ENCODE measurements at places on chromosomes 4 and X.
A peak's percentile ranks its signal among the peaks of the same experiment; 100 is the strongest.

GRCh38 chrX:150767475-150768131 lies 74.4 kb downstream of the MTMR1 start:
- DNase-seq: no peak

DNA sequence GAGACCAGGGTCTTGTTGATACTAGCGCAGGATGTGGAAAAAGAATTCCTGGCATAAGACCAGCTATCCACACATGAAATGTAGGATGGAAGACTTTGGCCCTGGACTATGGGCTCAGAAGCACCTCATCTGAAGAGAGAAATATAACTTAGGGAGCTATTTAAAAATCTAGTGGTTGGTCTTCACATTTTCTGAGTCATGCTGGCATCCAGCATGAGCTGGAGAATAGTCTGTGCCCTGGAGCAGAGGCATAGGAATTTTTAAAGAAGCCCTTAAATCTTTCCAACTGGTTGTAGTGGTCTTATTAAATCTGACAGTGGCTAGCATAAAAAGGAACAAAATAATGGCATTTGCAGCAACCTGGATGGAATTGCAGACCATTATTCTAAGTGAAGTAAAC lies 86.3 kb downstream of the SMARCA5 start:
- DNase-seq: no peak

GRCh38 chr4:82458729-82459128 lies 28.3 kb downstream of the ENOPH1 start:
- DNase-seq: no peak

GRCh38 chr4:95377366-95377900 lies 171.3 kb downstream of the UNC5C start:
- DNase-seq: no peak

- no peak for DNase-seq
Measured at GRCh38 chr4:170270628-170271027, 180.9 kb upstream of the AADAT start.

GRCh38 chrX:43744284-43744683 lies 88.2 kb downstream of the MAOA start:
- no peak for DNase-seq

DNA sequence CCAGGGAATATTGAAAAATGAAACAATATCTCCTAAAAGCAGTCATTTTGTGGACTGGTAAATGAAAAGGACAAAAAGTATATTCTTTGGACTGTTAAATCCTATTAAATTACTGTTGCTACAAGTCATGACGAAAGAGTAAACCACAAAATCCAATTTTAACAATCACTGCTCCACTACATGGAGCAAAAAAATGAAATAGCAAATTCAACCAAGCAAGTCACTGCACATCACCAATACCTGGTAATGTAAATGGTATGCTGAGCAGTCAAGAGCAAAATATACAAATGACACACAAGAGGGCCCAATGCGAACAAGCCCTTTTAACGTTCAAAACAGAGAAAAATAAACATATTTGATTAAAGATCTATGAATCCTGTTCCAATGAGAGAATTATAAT lies 126.2 kb downstream of the KLHL13 start:
- DNase-seq: no peak

DNA sequence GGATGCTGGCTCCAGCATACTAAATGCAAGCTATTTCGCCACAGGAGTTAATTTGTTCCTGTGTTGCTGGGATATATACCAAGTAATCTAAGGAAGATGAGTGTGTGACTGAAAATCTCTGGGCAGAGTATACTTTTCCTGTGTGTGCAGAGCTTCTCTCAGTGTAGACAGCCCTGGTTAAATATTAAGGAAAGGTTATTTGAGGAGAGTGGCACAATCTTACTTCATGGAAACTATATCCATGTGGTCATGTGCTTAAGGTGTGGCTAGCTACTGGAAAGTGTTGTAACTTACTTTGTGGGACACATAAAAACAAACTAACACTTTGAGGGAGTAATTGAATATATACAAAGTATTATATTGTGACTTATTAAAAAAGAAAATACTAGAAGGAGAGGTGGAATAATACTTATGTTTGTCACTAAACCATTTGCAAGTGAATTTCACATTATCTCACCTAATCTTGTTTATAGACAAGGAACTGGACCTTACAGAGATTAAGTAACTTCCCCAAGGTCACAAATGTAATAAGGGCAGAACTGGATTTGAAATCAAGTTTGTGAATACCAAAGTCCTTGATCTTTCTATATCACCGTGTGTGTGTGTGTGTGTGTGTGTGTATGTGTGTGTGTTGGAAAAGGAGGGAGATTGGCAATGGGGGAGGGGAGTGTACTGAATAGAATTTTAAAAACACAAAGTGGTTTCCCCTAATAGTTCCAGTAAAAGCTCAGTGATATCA lies 408.2 kb upstream of the NR3C2 start:
- DNase-seq: no peak

DNA sequence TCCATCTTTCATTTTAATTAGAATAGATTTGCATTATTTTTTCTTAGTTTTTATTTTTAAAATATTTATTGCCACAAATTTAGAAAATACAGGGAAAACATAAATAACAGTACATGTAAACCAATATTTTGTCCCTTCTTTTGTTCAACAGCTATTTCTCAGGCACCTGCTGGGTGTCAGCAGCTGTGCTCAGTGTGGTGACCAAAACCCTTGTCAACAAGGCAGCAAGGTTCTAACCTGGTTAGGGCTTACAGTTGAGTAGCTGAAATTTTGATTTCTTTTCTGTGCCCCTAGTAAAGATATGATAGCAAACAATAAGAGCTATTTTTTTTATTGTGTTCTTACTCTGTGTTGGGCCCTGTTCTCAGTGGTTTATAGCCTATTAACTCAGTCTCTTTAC lies 128.1 kb downstream of the PTTG2 start:
- no peak for DNase-seq

DNA sequence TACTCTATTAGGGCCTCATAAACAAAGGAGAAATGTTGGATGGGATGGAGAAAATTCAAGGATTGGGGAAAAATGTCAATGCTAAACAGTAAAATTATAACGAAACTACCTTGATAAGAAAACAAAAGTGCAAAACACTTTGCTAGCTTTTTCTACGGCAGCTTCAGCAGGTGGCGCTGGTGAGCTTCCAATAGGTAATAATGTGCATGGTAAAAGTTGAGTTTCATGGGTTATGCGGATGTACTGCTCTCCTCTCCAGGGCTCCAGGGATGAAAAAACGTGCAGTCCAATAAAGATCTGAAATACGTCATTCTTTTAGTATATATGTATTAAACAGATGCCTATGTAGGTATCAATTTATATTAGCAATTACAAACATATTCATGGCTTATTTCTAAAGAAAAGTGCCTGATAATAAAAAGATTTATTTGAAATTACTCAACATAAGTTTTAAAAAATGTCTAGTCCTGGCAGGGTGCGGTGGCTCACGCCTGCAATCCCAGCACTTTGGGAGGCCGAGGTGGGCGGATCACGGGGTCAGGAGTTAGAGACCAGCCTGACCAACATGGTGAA lies 239.6 kb downstream of the GRXCR1 start:
- DNase-seq: no peak

GRCh38 chr4:177673985-177674489 lies 231.8 kb upstream of the AGA start:
- DNase-seq: no peak

DNA sequence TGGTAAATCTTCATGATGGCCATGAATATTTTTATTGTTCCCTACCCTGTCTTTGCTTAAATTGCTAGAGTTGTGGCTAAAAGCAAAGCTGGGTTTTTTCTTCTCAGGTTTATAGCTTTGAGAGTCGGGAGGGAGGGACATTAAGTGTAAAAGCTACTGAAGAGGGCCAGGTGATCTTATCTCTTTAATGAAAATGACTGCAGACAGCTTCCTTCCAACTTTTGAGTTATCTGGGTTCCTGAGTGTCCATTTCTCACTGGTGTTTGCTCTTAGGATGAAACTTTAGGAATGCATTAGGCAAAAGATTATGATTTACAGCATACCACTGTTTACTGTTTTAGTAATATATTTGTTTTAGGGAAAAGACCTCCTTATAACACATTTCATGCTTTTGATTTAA lies 187.7 kb downstream of the SHROOM3 start:
- DNase-seq: no peak

DNA sequence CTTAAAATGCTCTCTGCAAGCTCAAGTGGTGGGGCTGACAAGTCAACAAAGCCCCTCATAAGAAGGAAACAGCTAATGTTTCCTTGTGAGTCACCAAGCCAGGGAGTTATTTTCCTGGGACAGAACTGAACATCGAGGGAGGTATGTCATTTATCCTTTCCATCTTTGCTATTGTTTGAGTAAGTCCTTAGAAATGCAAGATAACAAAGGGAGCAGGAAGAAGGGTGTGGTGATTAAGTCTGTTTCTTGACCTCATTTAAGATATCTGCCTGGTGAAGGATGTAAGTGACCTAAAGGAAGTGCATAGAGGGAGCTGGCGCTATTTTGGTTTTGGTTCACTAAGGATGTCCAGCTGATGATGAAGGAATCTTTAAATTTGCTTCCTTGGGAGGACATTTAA lies 39.9 kb downstream of the ATG4A start:
- no peak for DNase-seq

DNA sequence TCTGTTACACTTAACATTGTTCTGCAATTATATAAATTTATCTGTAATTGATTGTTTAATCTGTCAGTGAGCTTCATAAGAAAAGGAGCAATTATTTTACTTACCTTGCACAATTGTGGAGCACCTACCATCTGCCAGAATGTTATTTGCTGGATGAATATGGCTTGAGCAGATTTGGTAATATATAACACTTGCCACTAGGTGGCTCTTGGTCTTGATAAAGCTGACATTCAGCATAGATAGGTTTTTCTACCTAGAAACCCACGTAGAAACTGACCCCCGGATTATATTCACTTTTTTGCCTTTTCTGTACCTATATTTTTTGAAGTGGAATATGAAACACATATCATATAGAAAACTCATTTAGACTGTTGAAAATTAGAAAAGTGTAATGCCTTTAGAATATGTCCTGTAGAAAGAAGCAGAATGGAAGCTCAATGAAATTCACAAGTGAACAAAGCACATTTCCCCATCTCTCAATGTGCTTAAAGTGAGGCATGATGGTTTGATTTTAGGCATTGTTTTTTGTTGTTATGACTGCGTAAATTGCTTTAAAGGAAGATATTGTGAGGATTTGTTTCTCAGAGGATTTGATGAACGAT lies 9.5 kb downstream of the RBPJ start:
- peak; percentile 48 for DNase-seq

GRCh38 chrX:76172325-76172893 lies 453 bp upstream of the PBDC1 start:
- no peak for DNase-seq

GRCh38 chr4:1723131-1723801 lies 1.9 kb downstream of the TACC3 start:
- no peak for DNase-seq

DNA sequence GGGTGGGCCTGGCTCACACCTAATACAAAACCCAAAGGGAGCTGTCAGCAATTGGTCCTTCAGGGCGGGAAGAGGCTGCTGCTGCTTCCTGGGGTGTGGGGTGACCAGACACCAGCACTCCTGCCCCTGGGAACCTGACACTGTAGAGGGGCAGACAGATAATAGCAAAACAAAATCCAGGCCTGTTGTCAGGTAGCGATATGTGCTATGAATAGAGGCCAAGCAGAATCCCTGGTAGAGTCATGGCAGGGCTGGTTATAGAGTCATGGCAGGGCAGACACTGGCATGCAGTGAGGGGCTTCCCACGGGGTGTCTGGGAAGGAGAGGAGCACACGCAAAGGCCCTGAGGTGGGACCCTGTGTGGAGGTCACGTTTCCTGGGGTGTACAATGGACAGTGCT lies 79.6 kb upstream of the PSAPL1 start:
- no peak for DNase-seq

GRCh38 chr4:94152466-94152865 lies 55.2 kb upstream of the SMARCAD1 start:
- DNase-seq: no peak

DNA sequence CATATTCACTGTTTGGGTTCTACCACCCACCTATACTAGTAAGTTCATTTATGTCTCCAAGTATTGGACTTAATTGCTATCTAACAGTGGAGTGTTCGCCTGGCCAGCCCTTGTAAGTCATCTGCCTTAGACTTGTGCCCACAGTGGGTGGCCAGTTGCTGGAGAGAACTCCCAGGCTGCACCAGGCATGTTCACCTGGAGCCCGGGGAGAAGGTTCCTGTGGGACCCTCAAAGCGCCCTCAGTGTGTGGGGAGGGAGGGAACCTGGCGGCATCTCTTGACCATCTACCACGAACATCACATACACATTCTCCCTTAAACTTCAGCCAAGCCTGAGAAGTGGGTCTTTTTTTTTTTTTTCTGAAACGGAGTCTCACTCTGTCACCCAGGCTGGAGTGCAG lies 138.1 kb downstream of the CPZ start:
- DNase-seq: no peak

GRCh38 chr4:147138171-147138570 lies 192.5 kb upstream of the TTC29 start:
- DNase-seq: no peak

GRCh38 chr4:8609406-8609805 lies 16.8 kb downstream of the CPZ start:
- DNase-seq: no peak

- DNase-seq: no peak
Measured at GRCh38 chr4:177131736-177132135, 177.9 kb upstream of the NEIL3 start.

DNA sequence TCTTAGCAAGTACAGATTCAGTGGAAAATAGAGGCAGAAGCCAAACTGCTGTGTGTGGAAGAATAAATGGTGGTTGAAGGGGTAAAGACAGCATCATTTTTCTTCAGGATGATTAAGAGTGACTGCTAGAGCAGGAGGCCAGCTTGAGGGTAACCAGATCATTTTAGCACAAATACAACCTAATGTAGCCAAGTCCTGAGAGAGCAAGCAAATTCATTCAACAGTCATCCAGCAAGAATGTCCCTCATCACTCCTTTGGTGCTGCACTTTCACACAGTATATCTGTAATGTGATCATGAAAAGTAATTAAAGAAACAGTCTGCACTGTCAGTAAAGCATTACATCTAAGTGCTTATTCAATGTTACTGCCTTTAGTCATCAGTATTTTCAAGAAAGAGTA lies 44.8 kb downstream of the NPFFR2 start:
- no peak for DNase-seq

DNA sequence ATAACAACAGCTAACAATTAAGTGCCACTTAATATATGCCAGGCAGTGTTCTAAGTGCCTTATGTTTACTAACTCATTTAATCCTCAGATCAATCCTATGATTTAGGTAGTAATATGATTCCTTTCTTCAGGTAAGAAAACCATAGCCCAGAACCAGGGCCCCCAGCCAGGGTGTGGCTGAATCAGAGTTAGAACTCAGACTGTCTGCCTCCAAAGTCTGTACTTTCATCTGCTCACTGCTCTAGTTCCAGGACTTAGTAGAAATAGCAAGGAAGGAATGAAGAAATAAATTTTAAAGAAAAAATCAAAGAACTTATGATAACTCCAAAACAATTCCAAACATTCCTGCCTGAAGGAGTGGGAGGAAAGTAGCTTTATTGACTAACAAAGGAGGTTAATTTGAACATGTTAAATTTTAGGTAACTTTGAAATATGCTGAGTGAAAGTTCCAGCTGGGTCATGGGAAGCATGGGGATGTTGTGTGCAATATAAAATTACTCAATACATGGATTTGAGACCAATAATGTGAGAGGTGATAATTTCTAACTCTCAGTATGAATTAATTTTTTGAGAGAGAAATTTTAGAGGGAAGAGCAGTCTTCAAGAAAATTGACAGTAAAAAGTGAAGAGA lies 8.8 kb upstream of the ADH1C start:
- no peak for DNase-seq
